ENCODE measurements at places on chromosomes 5 and 9.

- no peak for DNase-seq
Measured at GRCh38 chr9:87675906-87676515, 49.9 kb upstream of the CTSL start.

DNA sequence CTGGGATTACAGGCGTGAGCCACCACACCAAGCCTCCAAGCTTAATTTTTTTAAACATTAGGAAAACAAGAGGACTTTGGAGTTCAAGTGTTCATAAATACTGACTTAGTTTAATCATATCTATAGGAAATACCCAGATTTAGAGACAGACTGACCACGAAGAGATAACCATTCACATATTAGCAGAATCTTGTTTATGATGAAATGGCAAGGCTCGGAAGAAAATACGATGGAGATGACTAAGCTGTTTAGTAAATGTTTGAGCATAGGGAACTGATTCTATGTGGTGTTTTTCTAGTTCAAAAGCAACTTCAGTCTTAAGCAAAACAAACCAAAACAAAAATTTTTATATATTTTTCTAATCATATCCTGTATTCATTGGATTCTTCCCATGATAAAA lies 13.5 kb upstream of the TUSC1 start:
- DNase-seq, result no peak

DNA sequence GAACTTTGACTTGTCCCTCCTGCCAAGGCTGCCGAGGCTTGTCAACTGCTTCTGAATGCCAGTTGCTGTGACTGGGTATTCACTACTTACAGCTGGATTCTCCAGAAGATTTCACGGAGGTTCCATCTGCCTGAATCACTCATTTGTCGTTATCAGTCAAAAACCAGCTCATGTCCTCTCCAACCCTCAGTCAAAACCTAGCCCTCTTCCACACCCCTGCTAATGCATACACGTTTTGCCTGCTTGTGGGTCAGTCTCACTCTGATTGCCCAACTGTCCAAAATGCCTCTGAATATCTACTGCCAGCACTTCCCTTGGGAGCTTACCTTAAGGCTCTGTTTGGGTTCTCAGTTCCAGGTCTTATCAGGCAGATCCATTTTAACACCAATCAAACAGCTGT lies 238.6 kb upstream of the TMEM161B start:
- DNase-seq, result no peak

- no peak for DNase-seq
Measured at GRCh38 chr9:35103660-35104191, 795 bp upstream of the STOML2 start.

DNA sequence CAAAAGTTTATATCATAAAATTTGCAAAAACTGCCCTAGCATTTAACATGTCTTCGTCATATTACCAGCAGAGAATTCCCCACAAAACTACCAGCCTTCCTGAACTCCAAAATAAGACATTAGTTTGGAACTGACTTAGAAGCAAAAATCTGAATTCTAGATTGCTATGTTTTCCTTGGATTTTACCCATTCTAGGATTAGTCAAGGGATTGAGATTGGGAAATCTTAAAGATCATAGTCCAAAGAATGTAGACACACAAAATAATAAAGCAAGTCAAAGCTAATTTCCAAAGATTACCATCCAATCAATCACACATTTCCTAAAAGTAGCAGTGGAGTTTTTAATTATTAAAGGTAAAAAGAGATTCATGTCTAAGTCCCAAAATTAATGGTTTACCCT lies 138.2 kb downstream of the NFIB start:
- DNase-seq, result no peak

GRCh38 chr9:113594484-113595299 lies 131.2 kb downstream of the RGS3 start:
- no peak for DNase-seq

DNA sequence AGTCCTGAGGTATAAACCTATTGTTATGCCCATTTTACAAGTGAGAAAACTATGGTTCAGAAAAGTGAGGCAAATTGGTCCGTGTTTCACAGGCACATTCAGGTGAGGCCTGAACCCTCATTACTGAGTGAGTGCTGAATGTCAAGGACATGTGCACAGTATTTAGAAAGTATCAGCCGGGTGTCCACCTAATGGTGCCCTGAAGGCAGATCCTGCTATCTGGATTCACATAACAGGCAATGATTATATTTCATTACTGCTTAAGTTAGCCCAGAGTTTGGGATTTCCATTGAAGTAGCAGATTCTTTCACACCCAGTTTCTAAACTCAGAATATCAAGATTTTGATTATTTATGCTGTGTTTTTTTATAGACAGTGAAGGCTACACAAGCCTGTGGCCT lies 142.7 kb downstream of the LHFPL2 start:
- DNase-seq, result no peak

DNA sequence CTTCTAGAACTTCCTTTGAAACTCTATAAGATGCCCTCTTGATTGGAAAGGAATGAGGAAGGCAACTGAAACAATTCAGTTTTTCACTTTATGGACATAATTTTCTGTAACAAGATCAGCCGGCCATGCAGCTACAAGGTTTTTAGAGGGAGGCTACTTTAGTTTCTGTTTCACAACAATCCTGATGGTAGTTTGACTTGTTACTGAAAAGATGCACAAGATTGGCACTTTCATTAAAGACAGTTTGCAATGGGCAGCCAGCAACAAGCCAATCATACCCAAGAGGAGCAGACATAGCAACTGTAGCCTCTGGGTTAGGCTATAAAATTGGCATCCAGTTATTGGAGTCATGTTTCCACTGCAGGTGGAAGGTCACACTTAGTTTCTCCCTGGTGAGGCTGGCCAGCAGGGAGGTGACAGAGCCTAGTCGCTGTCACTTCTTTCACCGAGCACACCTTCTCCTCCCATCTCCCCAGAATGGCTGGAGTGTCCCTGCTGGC lies 74.3 kb upstream of the TGFBR1 start:
- no peak for DNase-seq

DNA sequence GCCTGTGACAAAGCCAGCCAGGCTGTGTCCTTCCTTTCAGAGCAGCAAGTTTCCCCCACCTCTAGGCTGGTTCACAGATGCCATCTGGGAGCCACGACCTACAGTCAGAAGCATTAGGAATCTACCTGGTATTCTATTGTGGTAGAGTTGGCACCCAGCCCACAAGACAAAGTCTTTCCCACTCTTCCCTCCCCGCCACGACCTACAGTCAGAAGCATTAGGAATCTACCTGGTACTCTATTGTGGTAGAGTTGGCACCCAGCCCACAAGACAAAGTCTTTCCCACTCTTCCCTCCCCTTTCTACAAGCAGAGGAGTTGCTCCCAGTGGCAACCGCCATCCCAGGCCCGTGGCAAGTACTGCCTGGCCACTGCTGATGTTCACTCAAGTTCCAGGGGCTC lies 157.8 kb upstream of the TNC start:
- no peak for DNase-seq

DNA sequence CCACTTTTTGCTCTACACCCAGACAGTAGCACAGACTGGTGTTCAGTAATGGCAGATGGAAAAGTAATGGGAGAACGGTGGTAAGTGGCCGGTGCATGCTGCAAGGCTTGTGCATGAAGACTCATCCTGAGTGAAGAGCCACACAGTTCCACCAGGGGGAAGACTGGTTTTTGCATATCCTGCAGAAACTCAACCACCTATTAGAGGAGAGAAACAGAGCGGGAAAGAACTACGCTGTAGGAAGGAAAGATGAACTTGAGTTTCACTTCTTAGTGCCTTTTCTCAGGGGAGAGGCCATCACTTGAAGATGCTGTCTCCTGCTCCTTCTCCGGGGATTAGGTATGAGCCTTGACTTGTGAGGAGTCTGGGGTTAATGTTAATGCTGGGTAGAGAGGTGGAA lies 9.4 kb upstream of the PRSS3 start:
- DNase-seq, result no peak

GRCh38 chr9:93253633-93254032 lies 69.7 kb downstream of the WNK2 start:
- no peak for DNase-seq

- no peak for DNase-seq
Measured at GRCh38 chr5:158317507-158317906, 458.6 kb upstream of the CLINT1 start.

- DNase-seq, result no peak
Measured at GRCh38 chr5:58927181-58927580, 344.3 kb downstream of the RAB3C start.

DNA sequence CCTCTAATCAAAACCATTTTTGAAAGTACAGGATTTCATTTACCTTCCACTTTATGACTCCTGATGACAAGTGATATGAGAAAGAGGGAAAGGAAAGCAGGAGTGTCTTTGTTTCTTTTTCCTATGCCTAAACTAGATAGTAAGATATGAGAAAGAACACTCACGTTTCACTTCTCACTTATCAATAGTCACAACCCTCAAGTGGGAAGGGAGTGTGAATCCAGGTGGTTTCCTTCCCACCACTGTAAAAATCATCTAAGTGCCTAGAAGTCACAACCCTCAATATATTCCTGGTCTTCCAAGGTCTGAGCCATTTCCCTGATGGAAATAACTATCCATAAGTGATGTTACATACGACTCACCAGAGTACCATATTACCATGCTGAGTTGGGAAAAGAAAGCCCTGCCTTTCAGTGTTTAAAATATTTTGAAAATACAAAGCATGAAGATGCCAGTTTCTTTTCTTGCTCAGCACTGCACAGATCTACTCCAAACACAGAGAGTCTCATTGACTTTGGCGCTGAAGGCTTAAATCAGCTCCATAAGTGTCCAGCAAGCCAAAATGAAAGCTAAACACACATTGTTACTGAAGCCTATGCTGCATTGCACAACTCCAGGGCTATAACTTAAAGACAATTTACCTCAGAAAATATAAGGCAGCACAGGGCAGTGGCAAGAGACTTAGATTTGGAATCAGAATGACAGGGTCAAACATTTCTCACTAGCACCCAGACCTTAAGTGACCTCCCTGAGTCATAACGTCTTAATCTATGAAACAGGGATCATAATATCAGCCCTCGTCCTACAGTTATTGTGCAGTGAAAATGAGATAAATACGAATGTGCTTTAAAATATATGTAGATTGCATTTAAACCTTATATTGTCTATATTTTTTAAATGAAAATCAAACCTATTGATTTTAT lies 301.2 kb downstream of the KIAA0825 start:
- DNase-seq, result no peak

DNA sequence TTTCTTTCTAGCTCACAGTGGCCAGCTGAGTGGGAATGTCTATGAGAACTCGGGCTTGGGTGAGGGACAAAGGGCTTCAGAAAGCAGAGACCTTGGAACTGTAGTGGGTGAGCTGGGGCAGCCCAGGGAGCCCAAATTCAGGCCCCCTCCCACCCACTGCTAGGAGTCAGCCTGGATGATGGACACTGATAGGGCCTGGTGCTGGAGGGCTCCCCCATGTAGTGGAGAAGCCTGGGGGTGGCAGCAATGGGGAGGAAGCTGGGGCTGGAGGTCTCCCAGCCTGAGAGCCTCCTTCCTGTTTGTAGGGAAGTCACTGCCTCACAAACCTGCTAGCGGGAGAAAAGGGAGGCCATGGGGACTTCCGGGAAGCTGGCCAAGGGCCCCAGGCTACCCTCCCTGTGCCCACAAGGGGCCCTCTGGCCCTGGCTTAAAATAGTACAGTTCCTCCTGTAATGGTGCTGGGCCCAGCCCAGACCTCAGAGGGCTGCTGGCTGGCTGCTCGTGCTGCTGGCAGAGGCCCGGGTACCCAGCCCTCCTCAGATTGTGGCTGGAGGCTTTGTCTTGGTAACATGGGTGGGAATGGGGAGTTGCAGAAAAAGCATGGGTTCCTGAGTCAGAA lies 6.3 kb upstream of the NR5A1 start:
- DNase-seq, result no peak

DNA sequence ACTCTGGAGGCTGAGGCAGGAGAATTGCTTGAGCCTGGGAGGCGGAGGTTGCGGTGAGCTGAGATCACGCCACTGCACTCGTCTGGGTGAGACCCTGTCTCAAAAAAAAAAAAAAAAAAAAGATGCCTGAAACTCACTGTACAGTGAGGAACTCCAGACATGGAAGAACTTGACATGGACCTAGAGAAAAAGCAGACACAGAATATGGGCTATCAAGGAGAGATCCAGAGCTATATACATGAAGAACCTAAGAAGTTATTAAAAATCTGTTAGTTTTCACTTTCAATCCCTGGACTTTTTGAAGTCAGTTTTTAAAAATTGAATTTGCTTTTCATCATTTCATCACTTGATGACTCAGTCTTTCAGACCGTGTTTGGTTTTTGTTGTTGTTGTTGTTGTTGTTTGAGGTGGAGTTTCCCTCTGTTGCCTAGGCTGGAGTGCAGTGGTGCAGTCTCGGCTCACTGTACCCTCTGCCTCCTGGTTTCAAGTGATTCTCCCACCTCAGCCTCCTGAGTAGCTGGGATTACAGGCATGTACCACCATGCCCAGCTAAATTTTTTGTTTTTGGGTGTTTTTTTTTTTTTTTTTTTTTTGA lies 20.3 kb downstream of the PAIP2 start:
- no peak for DNase-seq

GRCh38 chr5:6701491-6701890 lies 11.7 kb upstream of the TENT4A start:
- DNase-seq, result no peak

DNA sequence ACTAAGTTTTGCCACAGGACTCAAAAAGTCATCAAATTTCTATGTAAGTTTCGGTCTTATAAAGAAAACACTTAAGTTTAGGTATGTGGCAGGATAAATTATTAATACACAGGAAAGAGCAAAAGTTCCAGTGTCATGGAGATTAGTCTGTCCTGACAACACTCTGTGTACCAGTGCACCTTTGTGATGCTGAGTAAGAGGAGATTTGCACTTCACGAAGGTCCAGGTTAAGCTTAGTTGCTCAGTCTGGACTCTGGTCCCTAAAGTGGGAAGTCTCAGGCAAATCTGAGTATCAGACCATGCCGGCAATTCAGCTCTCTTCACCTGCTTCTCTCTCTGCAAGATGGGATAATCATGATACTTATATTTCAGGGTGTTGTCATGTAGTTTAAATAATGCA lies 139.5 kb upstream of the RASGRF2 start:
- DNase-seq, result no peak

GRCh38 chr5:91281401-91281800 lies 101.7 kb downstream of the ARRDC3 start:
- no peak for DNase-seq

DNA sequence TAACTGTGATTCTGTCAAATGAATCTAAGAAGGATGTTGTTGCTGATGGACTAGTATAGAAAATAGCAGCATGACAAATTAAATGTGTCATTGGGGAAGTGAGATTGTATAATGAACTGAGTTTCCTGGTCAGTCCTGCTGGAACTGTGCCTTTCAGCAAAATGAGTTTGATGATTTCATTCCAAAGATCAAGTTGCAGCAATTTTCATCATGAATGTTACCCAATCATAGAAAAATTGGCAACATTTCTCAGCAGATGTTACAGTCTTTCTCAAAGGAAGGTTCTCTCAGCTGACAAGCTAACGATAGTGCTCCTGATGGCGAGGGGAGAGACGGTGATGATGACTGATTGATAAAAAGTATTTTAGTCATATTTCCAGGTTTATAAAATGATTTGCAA lies 10.7 kb downstream of the PCDHAC2 start:
- DNase-seq, result no peak

DNA sequence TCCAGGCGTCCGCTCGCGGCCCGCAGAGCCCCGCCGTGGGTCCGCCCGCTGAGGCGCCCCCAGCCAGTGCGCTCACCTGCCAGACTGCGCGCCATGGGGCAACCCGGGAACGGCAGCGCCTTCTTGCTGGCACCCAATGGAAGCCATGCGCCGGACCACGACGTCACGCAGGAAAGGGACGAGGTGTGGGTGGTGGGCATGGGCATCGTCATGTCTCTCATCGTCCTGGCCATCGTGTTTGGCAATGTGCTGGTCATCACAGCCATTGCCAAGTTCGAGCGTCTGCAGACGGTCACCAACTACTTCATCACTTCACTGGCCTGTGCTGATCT lies 294 bp downstream of the ADRB2 start:
- no peak for DNase-seq

Measured in effector CD4-positive, alpha-beta T cell (primary cell).